ENCODE measurements at places on chromosomes 12 and 14.
A peak's percentile ranks its signal among the peaks of the same experiment; 100 is the strongest.

DNA sequence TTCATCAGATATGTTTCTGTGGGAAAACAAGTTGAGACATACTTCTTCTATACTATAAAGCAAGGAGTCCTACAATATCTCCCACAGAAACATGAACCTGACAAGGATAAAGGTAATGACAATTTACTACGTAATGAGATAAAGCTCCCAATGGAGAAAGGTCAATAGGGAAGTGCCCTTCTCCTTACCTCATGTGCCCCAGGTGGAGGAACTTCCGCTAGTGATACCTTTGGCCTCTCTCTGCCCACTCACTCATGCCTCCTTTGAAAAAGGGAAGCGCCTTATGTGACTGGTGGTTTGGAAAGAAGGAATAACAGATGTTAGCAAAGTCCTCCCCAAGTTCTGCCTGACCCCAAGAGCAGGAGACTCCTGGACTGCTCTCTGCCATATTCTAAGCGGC lies 305.3 kb downstream of the ITPR2 start:
- no peak for DNase-seq

- no peak for DNase-seq
These were observed 6.5 kb downstream of the JDP2 start for GRCh38 chr14:75434138-75434889.

DNA sequence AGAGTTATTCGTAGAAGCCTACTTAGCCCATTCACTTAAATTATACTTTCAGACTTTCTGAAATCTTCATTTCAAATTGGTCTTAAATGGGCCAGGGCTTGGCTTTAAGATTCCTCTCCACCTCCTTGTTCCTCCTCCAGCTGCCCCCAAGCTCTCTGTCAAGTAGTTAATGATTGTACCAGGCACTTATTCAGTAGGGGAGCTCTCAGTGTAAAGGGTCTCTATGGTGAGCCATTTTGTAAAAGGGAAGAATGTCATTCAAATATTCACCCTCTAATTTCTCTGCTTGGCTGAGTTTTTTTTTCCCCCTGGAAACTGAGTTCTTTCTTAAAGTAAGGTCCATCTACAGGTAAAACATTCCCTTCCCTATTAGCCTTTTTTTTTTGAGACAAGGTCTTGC lies 96.6 kb downstream of the SUDS3 start:
- DNase-seq = no peak

- no peak for DNase-seq
These were observed 224.3 kb upstream of the ATP2B1 start for GRCh38 chr12:89932954-89933353.

DNA sequence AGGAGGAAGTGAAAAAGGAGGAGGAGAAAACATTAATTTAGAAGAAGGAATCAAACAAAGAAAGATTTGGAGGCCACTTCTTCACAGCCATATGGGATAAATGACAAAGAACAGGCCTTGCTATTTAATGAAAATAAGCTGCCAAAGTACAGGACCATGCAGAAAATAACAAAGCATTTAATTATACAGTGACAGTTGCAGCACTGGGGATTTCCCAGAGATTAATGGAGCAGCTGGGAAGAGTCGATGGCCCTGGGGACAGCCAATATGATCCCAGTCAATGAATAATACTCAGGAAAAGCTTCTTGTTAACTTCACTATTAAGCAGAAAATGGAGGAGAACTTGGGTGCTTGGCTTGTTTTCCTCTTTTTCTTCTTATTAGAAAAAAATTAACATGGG lies 34.6 kb downstream of the RERG start:
- no peak for DNase-seq

- no peak for DNase-seq
These were observed 60.6 kb upstream of the GTF2A1 start for GRCh38 chr14:81281332-81281731.

- DNase-seq = no peak
These were observed 11.0 kb downstream of the CNOT2 start for GRCh38 chr12:70254225-70254624.

DNA sequence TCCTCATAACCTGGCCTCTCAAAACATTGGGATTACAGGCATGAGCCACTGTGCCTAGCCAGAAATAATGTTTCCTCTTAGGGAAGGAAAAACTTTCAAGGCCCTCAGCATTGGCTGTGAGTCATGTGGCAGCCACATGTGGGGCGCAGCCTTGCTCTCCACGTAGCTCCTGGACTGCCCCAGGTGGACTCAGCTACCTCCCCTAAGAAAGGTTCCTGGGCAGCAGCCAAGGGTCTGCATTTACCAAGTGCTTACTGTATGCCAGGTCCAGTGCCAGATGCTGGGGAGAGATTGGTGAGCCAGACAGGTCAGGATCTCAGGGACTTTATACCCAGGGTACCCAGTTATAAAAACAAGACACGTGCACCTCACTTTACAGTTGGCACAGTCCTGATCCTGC lies 3.7 kb upstream of the TRPV4 start:
- DNase-seq = peak; percentile 75

DNA sequence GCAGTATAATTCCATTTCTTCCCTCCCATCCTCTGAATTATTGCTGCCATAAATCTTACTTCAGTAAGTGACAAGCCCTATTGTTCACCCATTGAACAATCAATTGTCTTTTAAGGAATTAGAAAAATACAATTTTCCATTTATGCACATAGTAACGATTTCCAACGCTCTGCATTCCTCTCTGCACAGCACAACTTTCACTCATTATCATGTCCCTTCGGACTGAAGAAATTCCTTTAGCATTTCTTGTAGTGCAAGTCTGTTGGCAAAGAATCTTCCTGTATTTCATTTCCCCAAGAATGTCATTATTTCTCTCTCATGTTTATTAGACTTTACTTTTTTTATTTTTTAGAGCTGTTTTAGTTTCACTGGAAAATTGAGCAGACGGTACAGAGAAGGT lies 252.1 kb upstream of the RTL1 start:
- DNase-seq = no peak

DNA sequence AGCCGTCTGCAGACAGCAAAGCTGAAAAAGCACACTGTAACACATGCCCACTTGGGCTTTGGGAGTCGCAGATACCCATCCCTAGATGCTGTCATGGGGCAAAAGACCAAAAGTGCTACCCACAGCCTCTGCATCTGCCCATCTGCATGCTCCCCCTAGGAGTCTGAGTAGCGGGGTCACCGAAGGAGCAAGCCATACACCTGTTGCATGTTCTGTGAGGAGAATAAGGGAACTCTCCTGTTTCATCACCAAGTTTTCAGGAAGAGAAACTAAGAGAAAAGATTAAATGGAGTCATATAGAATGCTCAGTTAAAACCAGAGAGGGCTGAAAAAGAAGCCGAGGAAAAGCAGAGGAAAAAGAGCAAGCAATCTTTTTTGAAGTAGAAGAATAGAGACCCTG lies 13.7 kb upstream of the ST8SIA1 start:
- no peak for DNase-seq

GRCh38 chr14:26941521-26941920 lies 343.7 kb upstream of the NOVA1 start:
- DNase-seq = no peak

- no peak for DNase-seq
These were observed 54.3 kb downstream of the PTPN11 start for GRCh38 chr12:112473056-112473455.

GRCh38 chr14:69887740-69888657 lies 8.8 kb downstream of the SMOC1 start:
- peak; percentile 58 for DNase-seq

DNA sequence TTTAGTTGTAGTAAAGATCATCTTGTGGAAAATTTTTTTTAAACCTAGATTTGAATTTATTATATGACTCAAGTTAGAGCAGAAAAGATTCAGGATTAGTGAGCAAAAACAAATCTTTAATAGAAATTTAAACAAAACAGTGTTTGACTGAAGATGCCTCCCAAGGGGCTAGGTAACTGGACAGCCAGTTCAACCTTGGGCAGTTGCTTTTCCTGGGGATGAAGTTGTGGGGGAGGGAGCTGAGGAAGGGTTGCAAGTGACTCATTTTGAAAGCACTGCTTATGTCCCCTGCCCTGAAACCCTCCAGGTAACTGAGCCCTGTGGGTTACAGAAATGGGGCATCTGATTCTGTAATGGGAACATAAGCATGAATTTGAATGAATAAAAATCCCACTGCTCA lies 13.1 kb downstream of the CFAP54 start:
- peak; percentile 39 for DNase-seq

- peak; percentile 35 for DNase-seq
These were observed 35.2 kb downstream of the RNFT2 start for GRCh38 chr12:116773276-116773731.

- no peak for DNase-seq
These were observed 39.9 kb upstream of the EIF5 start for GRCh38 chr14:103294091-103294490.

DNA sequence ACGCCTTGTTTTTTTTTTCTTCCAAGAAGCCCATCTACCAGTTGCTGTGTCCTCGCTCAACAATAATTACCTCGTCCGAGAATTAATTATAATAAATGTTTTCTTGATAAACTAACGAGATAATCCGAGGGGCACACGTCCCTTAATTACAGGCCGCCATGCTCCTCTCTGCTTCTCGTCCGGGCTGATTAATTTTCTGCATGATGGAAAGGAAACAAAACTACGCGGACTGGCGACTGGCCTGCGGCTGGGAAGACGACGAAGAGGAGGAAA lies 2.2 kb downstream of the OTX2 start:
- no peak for DNase-seq

- no peak for DNase-seq
These were observed 24.7 kb upstream of the AP4S1 start for GRCh38 chr14:31000629-31001338.

- DNase-seq = no peak
These were observed 79.2 kb downstream of the MDGA2 start for GRCh38 chr14:47596232-47596631.

- no peak for DNase-seq
These were observed 86.4 kb downstream of the GALNT8 start for GRCh38 chr12:4806439-4807115.
